Activated T-helper 2 cell treated with anti-CD3 and anti-CD28 coated beads, Interferon-gamma antibody, Interleukin-2, Interleukin-4, amounts not matched to agents 10 μg/mL and 5 μg/mL and 100 μg/mL, durations not matched to agents 14 hours and 24 hours and 36 hours (primary cell): ENCODE measurements at places on chromosomes 6 and 20. TPM values are rescaled to one million over a fixed set of nuclear protein-coding genes. Genes with fewer than 3 reads are reported as not detected.

DNA sequence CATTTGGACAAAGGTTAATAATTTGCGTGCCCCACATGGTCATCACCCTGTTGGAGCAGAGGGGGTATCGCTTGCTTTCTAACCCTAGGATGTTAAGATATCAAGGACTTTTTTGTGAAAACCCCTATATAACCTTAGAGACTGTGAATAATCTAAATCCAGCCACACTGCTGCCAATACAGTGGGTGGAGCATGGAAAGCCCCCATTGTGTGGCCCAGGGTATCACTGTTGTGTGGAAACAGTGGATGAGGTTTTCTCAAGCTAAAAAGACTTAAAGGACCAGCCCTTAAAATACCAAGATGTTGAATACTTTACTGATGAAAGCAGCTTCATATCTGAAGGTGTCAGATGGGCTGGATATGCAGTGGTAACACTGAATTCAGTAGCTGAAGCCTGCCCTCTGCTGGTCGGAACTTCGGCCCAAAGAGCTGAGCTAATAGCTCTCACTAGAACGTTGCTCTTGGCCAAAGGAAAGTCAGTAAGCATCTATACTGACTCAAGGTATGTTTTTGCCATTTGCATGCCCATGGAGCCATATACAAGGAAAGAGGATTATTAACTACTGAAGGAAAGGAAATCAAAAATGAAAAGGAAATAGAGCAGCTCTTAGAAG, 695.2 kb downstream of the PHF3 start:
- DNase-seq: peak; percentile 9

DNA sequence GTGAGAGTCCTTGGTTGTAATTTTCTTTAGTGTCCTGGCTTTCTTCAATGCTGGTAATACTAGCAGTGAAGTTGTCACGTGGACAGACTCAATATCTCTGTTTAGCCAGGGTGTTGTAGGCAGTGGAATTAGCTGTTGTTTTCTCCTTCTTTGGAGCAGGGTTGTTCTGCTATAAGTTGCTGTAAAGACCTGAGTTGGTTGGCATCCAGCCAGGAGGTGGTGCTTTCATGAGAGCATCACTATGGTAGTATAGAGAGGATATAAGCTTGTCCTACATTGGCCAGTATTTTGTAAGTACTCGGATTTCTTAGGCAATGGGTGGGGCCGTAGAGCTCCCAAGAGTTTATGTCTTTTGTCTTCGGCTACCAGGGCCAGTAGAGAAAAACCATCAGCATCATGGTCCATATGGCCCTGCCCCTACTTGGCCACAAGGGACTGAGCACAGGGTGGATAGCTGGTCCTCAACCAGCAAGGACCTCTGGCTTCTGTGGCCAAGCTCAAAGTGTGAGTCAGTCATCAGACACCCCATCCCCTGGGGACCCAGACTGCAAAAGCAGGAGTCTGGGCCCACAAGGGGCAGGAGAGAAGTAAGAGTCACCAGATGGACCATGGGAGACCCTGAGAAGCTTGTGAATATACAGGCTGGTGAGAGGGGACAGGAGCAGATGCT, 127.9 kb upstream of the NXT1 start:
- no peak for DNase-seq

- DNase-seq: no peak
These were observed 10.4 kb upstream of the ABHD16B start for GRCh38 chr20:63850689-63851547.

The PEX6 gene
- total RNA-seq: 26.0 and 27.8 TPM in 2 replicates

GRCh38 chr6:155325700-155326516, 11.6 kb upstream of the TFB1M start:
- DNase-seq: no peak

The TCF15 gene
- not detected in 2 replicates for total RNA-seq

- no peak for DNase-seq
These were observed 7.3 kb downstream of the SNPH start for GRCh38 chr20:1273366-1273765.

DNA sequence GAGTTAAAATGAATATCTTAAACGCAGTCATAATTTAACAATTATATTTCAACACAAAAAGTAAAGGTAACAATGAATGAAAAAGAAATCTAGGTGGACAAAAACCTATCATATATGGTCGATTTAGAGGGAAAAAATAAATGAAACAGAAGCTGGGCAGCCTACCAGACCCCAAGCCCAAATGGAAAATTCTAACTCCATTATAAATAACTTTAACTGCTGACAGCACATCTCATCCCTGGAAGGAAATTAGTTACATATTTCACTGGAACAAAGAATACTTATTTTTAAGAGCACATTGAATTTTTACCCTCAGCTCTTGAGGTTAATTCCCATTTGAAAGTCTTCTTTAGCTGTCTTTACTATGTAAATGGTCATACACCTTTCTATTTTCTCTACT, 39.1 kb downstream of the COL12A1 start:
- no peak for DNase-seq

GRCh38 chr20:53785320-53785719, 191.7 kb upstream of the ZNF217 start:
- DNase-seq: no peak

DNA sequence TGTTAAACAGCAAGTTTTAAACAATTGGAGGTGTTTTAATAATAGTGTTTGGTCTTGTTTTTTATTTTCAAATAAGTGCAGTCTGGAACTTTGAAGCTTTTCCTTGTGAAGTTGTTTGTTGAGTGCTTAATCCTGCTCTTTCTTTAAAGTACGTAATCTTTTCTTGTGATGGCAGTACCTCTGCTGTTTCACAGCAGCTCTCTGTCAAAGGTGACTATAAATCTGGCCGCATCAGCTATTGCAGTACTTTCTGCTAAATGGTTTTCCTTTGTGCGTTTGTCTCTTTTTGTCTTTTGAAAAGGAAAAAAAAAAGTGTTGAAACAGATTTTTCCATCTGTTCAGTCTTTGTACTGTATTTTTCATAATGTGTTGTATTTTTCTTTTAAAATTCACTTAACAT, 12.7 kb downstream of the STXBP5 start:
- no peak for DNase-seq

DNA sequence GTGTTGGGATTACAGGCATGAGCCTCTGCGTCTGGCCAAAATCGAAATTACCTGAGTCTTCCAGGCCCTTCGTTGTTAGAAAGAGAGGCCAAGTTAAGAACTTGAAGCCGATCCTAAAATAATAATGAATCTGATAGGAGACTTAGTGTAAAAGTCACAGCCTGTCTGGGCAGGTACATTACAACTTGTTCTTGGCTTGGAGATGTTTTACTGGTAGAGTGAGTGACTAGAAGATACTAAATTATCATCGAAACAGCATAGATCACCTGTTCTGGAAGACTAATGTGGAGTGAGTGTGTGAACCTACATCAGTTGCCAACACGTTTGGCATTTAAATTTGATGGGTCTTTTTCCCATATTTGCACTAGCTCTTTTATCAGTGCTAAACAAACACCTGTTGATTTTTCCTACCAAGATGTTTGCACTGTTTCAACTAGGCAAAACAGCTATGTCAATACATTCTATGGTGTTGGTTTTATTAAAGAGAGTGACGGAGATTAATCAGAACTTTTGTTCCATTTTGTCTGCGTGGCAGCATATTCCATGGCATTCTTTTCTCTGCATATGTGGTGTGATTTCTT, 4.6 kb upstream of the TMEM217 start:
- no peak for DNase-seq

DNA sequence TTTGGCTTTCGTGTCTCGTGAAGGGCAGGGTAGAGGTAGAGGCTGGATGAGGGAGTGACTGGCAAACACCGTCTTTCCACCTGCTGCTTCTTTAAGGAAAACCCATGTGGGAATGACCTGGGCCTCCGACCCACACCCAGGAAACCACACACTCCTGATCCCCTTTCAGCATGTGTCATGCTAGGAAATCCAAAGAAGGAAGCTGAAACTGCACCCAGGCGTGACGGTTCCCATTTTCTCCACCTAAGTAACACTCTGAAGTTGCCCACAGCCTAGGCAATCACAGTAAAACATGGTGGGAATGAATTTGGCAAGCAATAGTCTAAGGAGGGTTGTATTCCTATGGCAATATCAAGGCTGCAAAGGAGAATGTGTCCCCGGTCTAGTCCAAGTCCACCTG, 538.4 kb upstream of the NOX3 start:
- no peak for DNase-seq

The KIAA1755 gene
- not detected in 2 replicates for total RNA-seq

- DNase-seq: no peak
These were observed 5.2 kb downstream of the NCOA3 start for GRCh38 chr20:47506850-47507249.

- no peak for DNase-seq
These were observed 12.6 kb downstream of the TINAG start for GRCh38 chr6:54320871-54321270.

DNA sequence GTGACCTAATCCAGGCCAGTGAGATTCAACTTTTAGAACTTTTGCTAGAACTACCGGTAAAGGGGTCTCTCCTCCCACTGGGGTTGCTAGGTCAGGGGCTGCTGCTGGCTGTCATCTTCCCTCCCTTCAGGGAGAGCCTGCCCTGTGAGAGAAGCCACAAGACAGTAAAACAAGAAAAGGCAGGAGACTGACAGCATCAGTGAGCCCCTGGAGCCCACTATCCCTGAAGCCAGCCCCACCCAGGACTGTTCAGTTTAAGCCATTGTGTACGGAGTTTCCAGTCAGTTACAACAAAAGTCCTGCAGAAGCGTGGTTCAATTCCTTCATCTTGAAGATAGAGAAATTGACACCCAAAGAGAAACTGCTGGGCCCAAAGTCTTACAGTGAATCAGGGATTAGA, 7.9 kb upstream of the BMP7 start:
- DNase-seq: no peak

- no peak for DNase-seq
These were observed 254.6 kb upstream of the PRDM1 start for GRCh38 chr6:105831311-105832097.

DNA sequence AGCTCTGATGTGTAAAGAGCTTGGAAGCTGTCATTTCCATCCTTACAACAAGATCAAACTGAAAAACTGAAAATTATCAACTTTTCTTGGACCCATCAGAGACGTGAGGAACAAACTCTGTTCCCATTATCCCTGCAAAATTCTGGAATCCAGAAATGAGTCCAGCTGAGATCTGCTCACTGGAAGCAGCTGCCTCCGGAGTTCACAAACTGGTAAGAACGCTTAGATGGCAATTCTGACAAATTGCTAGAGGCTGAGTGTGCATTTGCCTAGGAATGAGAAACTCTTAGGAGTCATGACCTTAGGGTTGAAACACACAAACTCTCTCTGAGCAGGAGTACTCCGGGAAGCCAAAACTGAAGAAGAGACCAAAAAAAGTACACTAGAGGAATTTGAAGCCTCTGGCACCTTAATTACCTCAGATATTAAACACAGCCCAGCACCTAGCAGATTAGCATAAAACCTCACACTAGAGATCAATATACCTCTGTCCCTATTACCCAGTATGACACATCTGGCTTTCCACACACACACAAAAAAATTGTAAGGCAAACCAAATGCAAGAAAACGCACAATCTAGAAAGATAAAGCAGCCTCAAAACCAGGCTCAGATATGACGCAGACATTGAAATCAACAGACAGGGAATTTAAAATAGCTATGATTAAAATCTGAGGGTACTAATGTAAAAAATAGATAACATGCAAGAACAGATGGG, 233.5 kb upstream of the SGK1 start:
- DNase-seq: no peak

The SLC4A11 gene
- total RNA-seq: 1.6 and 2.5 TPM in 2 replicates

The FOXP4 gene
- 9.6 and 9.7 TPM in 2 replicates for total RNA-seq

The SEMG1 gene
- total RNA-seq: not detected in 2 replicates

- no peak for DNase-seq
These were observed 340.2 kb upstream of the CHD6 start for GRCh38 chr20:41958391-41958790.

GRCh38 chr20:57435105-57435497, 43.9 kb downstream of the RBM38 start:
- DNase-seq: no peak

The ANKEF1 gene
- total RNA-seq: 0.25 and 0.39 TPM in 2 replicates

DNA sequence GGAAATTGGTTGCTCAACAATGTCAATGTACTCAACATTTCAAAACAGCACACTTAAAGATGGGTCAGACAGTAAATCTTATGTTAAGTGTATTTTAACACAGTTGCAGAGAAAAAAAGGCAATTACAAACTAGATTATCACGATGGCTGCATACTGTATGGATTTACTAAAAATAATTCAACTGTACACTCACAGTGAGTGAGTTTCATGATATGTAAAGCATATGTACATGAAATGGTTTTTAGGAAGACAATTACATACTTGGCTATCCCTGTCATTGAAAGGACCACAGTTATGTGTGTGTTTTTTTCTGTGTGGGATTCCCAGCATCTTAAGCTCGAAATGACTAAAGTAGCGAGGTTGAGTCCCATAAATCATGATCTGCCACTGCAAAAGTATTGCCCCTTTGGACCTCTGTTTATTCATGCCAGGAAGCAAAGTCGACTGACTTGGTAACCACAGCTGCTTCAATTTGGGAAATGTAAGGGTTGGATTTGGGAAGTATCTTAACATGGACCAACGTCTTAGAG, 5.5 kb upstream of the SALL4 start:
- DNase-seq: no peak

DNA sequence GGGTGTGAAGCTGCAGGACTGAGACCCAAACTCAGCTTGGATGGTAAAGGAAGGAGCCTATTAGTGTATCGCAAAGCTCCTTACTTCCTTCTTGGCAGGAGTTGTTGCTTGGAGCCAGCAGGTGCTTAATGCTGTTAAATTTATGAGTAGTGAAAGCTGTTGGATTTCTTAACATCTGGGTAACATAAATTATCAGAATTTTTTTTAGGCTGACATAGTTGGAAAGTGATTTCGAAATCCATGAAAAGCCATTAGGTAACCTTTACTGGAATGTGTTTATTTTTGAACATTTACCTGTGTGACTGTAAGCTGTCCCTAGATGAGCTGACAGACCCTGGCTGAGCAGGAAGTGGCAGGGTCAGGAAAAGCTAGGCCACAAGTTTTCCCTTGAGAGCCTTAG, 470.4 kb upstream of the SLC35B3 start:
- DNase-seq: no peak

DNA sequence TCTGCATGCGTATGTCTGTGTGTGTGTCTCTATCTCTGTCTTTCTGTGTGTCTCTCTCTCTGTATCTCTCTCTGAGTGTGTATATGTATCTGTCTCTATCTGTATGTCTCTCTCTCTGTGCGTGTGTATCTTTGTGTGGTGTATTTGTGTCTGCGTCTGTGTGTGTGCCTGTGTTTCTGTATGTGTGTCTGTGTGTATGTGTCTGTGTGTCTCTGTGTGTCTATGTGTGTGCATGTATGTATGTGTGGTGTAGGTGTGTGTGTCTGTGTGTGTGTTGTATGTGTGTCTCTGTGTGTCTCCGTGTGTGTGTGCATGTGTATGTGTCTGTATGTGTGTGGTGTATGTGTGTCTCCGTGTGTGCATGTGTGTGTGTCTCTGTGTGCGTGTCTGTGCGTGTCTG, 243.0 kb upstream of the FOXQ1 start:
- no peak for DNase-seq

- no peak for DNase-seq
These were observed 6.0 kb downstream of the RARS2 start for GRCh38 chr6:87583822-87584221.

- DNase-seq: no peak
These were observed 229.5 kb upstream of the FOXQ1 start for GRCh38 chr6:1082285-1082935.
